GM23338 (cell line): ENCODE measurements at places on chromosomes 1 and 21. TPM values are rescaled to one million over a fixed set of nuclear protein-coding genes. Genes with fewer than 3 reads are reported as not detected.

The OPRD1 gene
- 0.55 and 1.3 TPM in 2 replicates for polyA plus RNA-seq

The RYR2 gene
- polyA plus RNA-seq, result 1.7 and 8.9 TPM in 2 replicates

The PROX1 gene
- 0.66 and 0.92 TPM in 2 replicates for polyA plus RNA-seq

The PDE4B gene
- polyA plus RNA-seq, result 13.9 and 14.0 TPM in 2 replicates

The USH2A gene
- polyA plus RNA-seq, result 0.03 and 0.26 TPM in 2 replicates

The CACNA1S gene
- polyA plus RNA-seq, result not detected in 2 replicates

The SPRR5 gene
- polyA plus RNA-seq, result not detected in 2 replicates

The MROH7 gene
- not detected in 2 replicates for polyA plus RNA-seq

The ADGRL2 gene
- 32.9 and 38.2 TPM in 2 replicates for polyA plus RNA-seq

The NKAIN1 gene
- 14.7 and 18.1 TPM in 2 replicates for polyA plus RNA-seq
